Activated CD8-positive, alpha-beta memory T cell treated with anti-CD3 and anti-CD28 coated beads for 4 hours (primary cell): ENCODE measurements at places on chromosomes 5 and 9.

DNA sequence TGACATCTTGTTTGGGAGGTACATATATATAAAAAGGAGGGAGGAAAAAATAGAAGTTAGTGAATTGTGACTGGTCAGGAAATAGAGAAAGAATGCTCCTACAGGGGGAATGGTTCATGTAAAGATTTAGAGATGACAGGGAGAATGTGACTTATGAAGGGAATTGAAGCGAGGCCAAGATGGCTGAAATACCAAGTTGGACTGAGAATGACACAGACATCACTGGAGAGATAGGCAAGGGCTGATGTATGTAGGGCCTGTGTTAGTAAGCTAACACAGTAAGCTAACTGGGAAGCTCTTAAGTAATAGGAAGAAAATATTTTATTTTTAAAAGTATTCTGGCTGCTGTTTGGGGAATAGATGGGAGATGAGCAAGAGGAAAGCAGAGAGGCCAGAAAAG lies 286.3 kb downstream of the NNT start:
- no peak for DNase-seq

GRCh38 chr5:143093452-143094086 lies 309.9 kb downstream of the NR3C1 start:
- DNase-seq, result no peak

DNA sequence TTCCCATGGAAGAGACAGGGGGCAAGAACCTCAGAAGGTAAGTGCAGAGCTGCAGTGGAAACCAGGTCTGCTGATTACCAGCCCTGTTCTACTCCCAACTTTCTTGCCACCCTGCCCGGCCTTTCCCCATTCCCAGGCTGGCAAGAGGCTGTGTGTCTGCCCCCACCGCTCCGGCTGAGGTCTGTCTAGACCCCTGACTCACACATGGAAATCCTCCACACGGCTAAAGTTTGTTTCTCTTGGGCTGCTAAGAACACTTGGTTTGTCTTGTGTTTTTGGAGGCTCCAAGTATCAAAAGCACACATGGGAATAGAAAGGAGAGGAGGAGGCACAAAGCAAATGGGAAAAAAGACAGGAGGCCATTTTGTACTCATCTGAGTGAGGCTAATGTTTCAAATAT lies 168.3 kb downstream of the GABBR2 start:
- DNase-seq, result no peak

DNA sequence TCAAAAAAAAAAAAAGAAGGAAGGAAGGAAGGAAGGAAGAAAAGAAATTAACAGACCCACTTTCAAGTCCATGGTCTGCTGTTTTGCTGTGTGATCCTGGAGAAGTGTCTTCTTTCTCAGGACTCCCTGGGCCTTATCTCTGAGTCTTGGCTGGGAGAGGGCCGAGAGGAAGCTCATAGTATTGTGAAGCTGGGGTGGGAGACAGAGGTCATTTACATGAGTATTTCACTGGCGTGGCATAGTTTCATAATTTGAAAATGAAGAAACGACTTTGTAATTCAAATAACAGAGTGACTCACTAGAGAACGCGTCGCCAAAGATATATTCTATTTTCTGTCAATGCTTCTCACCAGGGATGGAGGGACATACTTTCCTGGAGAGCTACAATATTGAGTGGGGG lies 2.4 kb upstream of the C9orf50 start:
- no peak for DNase-seq

- no peak for DNase-seq
Observed at GRCh38 chr5:52846182-52846842, 58.6 kb downstream of the ITGA1 start.

DNA sequence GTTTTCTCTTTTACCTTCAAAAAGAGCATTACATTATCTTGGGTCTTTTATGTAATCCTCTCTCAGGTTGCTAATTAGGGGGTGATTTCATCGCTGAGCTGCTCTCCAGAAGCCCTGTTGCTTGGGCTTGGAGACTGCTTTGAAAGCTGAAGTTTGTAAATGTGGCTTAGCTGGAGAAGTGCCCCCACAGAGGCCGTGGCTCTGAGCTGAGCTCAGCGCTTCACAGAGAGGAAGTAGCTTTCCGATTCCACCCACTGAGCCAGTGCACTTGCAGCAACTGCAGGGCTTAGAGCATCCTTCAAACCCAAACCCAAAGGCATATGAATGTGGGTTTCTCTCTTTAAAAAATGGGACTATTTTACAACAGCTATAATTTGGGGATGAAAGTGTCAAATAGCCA lies 13.7 kb upstream of the NXNL2 start:
- DNase-seq, result no peak

- DNase-seq, result no peak
Observed at GRCh38 chr5:99386406-99387077, 457.7 kb upstream of the CHD1 start.

- no peak for DNase-seq
Observed at GRCh38 chr5:134110382-134110781, 4.1 kb upstream of the TCF7 start.

- no peak for DNase-seq
Observed at GRCh38 chr5:156678484-156678883, 171.6 kb upstream of the PPP1R2B start.

GRCh38 chr5:137144656-137145055 lies 354.5 kb downstream of the SPOCK1 start:
- no peak for DNase-seq

- no peak for DNase-seq
Observed at GRCh38 chr5:122844910-122845228, 544 bp upstream of the SNX24 start.

GRCh38 chr9:130320723-130321481 lies 55.3 kb downstream of the HMCN2 start:
- DNase-seq, result no peak
